ENCODE measurements at places on chromosomes 4 and X.

- no peak overlapping the region for H3K27ac ChIP-seq
- H3K4me1 ChIP-seq, result no peaks in the 10 kb centered on the region
- no peaks in the 10 kb centered on the region for H3K36me3 ChIP-seq
- no peak overlapping the region for H3K4me3 ChIP-seq
- H3K27me3 ChIP-seq, result peaks cover 31% of the 10 kb centered on the region
These were observed 149.6 kb upstream of the MID1 start for GRCh38 chrX:10769696-10770619.

- no peaks in the 10 kb centered on the region for H3K27me3 ChIP-seq
- H3K36me3 ChIP-seq, result peaks cover 45% of the 10 kb centered on the region
- no peak for DNase-seq
- peaks cover 21% of the 10 kb centered on the region for H3K4me1 ChIP-seq
- no peak overlapping the region for H3K27ac ChIP-seq
These were observed 12.0 kb downstream of the TMEM165 start for GRCh38 chr4:55407764-55408163.

GRCh38 chr4:152999346-153000075 lies 63.4 kb downstream of the FHDC1 start:
- H3K4me1 ChIP-seq, result peaks cover 18% of the 10 kb centered on the region
- no peaks in the 10 kb centered on the region for H3K27me3 ChIP-seq
- no peak for DNase-seq

GRCh38 chrX:152343306-152343705 lies 107.8 kb downstream of the GABRA3 start:
- H3K4me1 ChIP-seq, result peaks cover 7% of the 10 kb centered on the region
- no peaks in the 10 kb centered on the region for H3K36me3 ChIP-seq
- no peak overlapping the region for H3K27ac ChIP-seq
- DNase-seq, result peak; percentile 16

GRCh38 chr4:142449771-142450373 lies 396.2 kb downstream of the INPP4B start:
- no peak overlapping the region for H3K27ac ChIP-seq
- DNase-seq, result no peak
- no peaks in the 10 kb centered on the region for H3K27me3 ChIP-seq
- no peak overlapping the region for H3K4me3 ChIP-seq
- H3K36me3 ChIP-seq, result no peaks in the 10 kb centered on the region
- H3K4me1 ChIP-seq, result peaks cover 6% of the 10 kb centered on the region

GRCh38 chrX:31070057-31070468 lies 1.8 kb downstream of the FTHL17 start:
- H3K27me3 ChIP-seq, result no peaks in the 10 kb centered on the region
- H3K27ac ChIP-seq, result no peak overlapping the region
- H3K4me3 ChIP-seq, result no peak overlapping the region
- peak; percentile 51 for DNase-seq
- H3K4me1 ChIP-seq, result no peaks in the 10 kb centered on the region

DNA sequence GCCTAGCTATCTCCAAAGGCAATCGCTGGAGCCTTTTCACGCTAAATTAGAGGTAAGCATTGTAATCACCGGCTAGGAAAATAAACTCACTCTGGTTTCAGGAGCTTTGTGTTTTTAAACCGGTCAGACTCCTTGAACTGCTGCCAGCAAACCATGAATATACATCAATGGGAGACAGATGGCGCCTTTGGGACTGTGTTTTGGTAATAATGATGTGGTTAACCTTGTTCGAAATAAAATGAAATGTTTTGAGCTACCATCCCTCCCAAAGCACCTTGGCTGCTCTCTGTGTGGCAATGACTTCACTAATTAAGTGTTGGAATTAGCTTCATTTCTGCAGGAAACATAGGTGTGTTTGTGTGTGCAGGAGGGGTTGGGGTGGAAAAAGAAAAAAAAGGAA lies 65.3 kb downstream of the CLNK start:
- H3K36me3 ChIP-seq, result no peaks in the 10 kb centered on the region
- no peaks in the 10 kb centered on the region for H3K27me3 ChIP-seq
- H3K4me3 ChIP-seq, result no peak overlapping the region
- H3K27ac ChIP-seq, result no peak overlapping the region

- no peaks in the 10 kb centered on the region for H3K36me3 ChIP-seq
- DNase-seq, result peak; percentile 13
- peak within 1 kb of the TSS; percentile 76 for H3K4me3 ChIP-seq
These were observed at the start of gene ZCCHC18 for GRCh38 chrX:104112326-104112951. ZCCHC18 (plus strand) TSS chrX:104112523; CDS start chrX:104114112, 1,589 bp downstream.

GRCh38 chr4:26183017-26183416 lies 137.8 kb upstream of the RBPJ start:
- no peaks in the 10 kb centered on the region for H3K4me1 ChIP-seq
- peaks cover 6% of the 10 kb centered on the region for H3K36me3 ChIP-seq
- no peak overlapping the region for H3K27ac ChIP-seq
- no peak overlapping the region for H3K4me3 ChIP-seq
- DNase-seq, result no peak

GRCh38 chr4:189299706-189300105 lies 641.0 kb upstream of the FRG1 start:
- peaks cover 28% of the 10 kb centered on the region for H3K4me1 ChIP-seq
- no peaks in the 10 kb centered on the region for H3K36me3 ChIP-seq
- H3K4me3 ChIP-seq, result no peak overlapping the region
- no peak for DNase-seq

DNA sequence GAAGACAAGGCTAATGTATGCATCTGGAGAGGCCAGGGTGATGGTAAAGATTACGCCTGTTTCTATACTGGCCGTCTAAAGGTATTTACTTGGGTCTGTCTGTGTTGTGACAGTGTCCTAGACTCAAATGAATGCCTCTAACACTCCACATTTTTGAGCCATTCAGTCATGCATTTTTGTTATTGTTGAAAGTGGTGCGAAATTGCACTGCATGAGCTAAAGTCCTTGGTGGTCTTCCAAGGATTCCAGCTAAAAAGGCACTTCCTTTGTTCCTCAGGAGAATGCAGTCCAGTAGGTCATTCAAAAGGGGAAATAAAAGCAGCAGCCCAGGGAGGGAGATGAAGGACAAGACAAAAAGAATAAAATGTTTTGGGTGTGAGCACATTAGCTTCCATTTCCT lies 3.0 kb downstream of the GPC4 start:
- H3K36me3 ChIP-seq, result no peaks in the 10 kb centered on the region
- H3K27me3 ChIP-seq, result peaks cover 50% of the 10 kb centered on the region
- H3K4me1 ChIP-seq, result no peaks in the 10 kb centered on the region
- H3K4me3 ChIP-seq, result no peak overlapping the region

DNA sequence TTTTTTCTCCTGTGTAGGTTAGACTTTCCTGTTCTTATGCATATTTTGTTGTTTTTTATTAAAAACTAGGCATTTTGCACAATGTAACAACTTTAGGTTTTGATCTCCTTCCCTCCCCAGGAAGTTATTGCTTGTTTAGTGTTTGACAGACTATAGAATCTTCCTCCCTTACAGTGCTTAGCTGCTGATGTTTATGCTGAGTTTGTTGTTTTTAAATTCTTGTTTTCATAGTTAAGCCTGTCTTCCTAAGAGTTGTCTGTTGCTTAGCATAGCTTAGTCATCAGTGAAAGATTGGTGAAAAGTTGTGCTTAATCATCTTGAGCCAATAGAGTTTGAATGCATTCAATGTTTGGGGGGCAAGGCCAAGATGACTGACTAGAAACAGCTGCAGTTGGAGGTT lies 157.5 kb downstream of the NKX6-1 start:
- H3K27me3 ChIP-seq, result peaks cover 24% of the 10 kb centered on the region
- H3K4me1 ChIP-seq, result no peaks in the 10 kb centered on the region
- no peaks in the 10 kb centered on the region for H3K36me3 ChIP-seq
- no peak overlapping the region for H3K27ac ChIP-seq
- H3K4me3 ChIP-seq, result no peak overlapping the region

DNA sequence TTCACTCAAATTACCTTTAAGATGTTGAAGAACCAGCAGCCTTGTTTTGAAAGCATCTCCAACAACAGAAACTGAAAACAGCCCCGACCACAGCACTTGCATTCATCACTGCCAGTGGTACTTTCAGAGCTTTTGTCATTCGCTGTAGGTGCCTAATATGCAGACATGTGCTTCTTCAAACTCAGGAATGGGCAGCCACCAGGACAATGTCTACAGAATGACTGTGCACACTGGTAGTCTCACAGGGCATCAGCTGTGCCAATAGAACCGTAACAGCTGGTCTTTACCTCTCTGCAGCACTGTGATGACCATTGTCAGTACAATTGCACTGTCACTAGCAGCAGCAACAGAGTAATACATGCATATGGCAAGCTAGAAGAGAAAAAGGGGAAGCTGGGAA lies 1149.7 kb downstream of the STPG2 start:
- no peaks in the 10 kb centered on the region for H3K36me3 ChIP-seq
- no peaks in the 10 kb centered on the region for H3K27me3 ChIP-seq
- H3K4me1 ChIP-seq, result no peaks in the 10 kb centered on the region
- H3K27ac ChIP-seq, result no peak overlapping the region
- no peak for DNase-seq

DNA sequence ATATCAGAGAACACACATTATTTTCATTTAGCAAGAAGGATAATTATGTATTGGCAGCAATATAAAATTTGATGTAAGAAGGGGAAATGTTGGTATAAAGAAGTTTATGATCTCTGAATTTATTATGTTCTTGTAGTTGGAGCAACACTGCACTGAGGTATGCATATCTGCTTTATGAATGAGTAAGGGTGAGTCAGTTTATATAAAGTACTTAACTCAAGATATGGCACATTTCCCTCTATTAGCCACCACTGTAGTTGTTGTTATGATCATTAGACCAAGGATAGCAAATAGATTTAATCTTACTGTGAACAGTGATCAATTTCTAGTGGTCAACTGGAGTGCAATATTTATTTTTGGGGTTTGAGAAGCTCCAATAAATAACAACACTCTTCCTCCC lies 66.6 kb downstream of the SNX25 start:
- H3K4me1 ChIP-seq, result peaks cover 13% of the 10 kb centered on the region
- no peaks in the 10 kb centered on the region for H3K27me3 ChIP-seq

GRCh38 chr4:185086053-185086452 lies 57.0 kb upstream of the SLC25A4 start:
- no peaks in the 10 kb centered on the region for H3K27me3 ChIP-seq
- H3K36me3 ChIP-seq, result no peaks in the 10 kb centered on the region
- no peak for DNase-seq

DNA sequence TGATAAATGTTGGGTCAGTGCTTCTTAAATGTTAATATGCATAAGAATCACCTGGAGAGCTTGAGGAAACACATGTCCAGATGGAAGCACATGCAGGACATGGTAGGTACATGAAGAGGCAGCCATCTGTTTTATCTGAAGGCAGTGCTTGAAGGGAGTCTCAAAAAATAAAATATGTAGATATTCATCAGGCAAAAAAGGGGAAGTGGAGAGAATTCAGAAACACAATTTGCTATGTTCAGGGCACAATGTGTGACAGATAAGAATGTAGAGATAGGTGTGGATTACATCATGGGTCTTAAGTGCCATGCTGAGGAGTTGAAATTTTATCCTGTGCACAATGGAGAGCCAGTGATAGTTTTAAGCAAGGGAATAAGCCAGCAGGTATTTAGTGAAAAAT lies 59.6 kb upstream of the CASK start:
- DNase-seq, result no peak
- H3K27ac ChIP-seq, result no peak overlapping the region
- H3K27me3 ChIP-seq, result peaks cover 57% of the 10 kb centered on the region
- no peaks in the 10 kb centered on the region for H3K36me3 ChIP-seq
- H3K4me3 ChIP-seq, result no peak overlapping the region

GRCh38 chr4:16489226-16489625 lies 263.0 kb upstream of the TAPT1 start:
- H3K4me1 ChIP-seq, result no peaks in the 10 kb centered on the region
- no peak overlapping the region for H3K4me3 ChIP-seq
- DNase-seq, result no peak
- no peak overlapping the region for H3K27ac ChIP-seq

GRCh38 chrX:147875866-147876596 lies 35.7 kb upstream of the FMR1 start:
- peak; percentile 63 for DNase-seq
- no peaks in the 10 kb centered on the region for H3K27me3 ChIP-seq
- no peaks in the 10 kb centered on the region for H3K4me1 ChIP-seq
- no peak overlapping the region for H3K4me3 ChIP-seq
- H3K27ac ChIP-seq, result no peak overlapping the region

DNA sequence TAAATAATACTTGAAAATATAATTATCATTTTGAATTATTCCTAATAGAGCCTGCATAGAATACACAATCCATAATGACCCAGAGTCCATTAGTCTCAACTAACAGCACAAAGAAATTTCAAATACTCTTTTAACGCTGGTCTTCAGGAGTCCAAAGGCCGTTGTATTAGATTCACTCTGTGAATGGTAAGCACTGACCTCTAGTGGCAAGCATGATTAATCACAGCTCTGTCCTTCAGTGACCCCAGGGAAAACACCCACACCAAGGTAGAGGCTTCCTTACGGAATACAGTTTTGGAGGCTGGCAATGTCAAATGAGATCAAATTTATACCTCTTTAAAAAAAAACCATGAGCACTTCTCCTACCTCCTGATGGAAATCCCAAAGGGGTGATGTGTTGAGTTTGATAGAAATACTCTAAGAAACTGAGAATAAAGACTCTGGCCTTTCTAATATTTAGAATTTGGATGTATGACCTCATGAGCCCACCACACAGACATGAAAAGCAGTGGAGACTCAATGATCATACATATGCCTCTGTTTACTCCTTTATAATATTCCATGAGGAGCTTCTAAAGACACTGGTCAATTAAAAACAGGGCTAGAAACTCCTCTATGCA lies 147.2 kb upstream of the DKK2 start:
- DNase-seq, result peak; percentile 78
- no peaks in the 10 kb centered on the region for H3K36me3 ChIP-seq
- no peaks in the 10 kb centered on the region for H3K27me3 ChIP-seq
- H3K27ac ChIP-seq, result no peak overlapping the region

DNA sequence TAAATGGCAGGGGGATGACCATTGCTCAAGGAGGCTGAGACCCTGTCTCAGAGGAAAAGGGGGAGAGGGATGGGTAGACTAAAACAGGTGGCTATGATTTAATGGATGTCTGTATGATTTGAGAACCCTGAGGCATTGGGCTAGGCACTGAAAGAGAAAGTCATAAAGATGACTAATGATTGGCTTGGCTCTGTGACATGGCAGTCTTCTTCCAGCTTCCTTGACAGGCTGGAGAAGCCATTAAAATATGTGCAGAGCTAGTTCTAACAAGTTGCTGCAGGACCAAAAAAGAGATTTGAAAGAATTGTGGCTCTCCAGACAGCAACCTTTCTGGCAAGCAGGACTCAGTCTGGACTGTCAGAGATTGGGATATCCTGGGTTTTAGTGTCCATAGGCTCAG lies 53.6 kb downstream of the AMER1 start:
- peak; percentile 1 for DNase-seq
- no peaks in the 10 kb centered on the region for H3K36me3 ChIP-seq
- no peak overlapping the region for H3K27ac ChIP-seq
- no peaks in the 10 kb centered on the region for H3K4me1 ChIP-seq
- no peaks in the 10 kb centered on the region for H3K27me3 ChIP-seq

- H3K4me3 ChIP-seq, result no peak overlapping the region
- H3K27me3 ChIP-seq, result no peaks in the 10 kb centered on the region
- peaks cover 17% of the 10 kb centered on the region for H3K36me3 ChIP-seq
These were observed 85.3 kb upstream of the GPR101 start for GRCh38 chrX:137119049-137119448.

- H3K27ac ChIP-seq, result no peak overlapping the region
- no peaks in the 10 kb centered on the region for H3K27me3 ChIP-seq
- H3K4me1 ChIP-seq, result no peaks in the 10 kb centered on the region
- H3K36me3 ChIP-seq, result peaks cover 76% of the 10 kb centered on the region
- no peak overlapping the region for H3K4me3 ChIP-seq
These were observed 41.9 kb downstream of the TNIP2 start for GRCh38 chr4:2714061-2714770.

All from MCF 10A (cell line).